Activated CD4-positive, alpha-beta T cell treated with anti-CD3 and anti-CD28 coated beads, Interleukin-2, amount 50 U/mL, for 24 hours (primary cell): ENCODE measurements at places on chromosomes 1 and 21.

- no peak for DNase-seq
Observed at GRCh38 chr1:183776731-183777130, 28.2 kb upstream of the RGL1 start.

GRCh38 chr1:13667691-13668090 is 32.3 kb upstream of the PRDM2 start:
- no peak for DNase-seq

- DNase-seq: no peak
Observed at GRCh38 chr1:45621501-45621836, 2.4 kb downstream of the CCDC17 start.

DNA sequence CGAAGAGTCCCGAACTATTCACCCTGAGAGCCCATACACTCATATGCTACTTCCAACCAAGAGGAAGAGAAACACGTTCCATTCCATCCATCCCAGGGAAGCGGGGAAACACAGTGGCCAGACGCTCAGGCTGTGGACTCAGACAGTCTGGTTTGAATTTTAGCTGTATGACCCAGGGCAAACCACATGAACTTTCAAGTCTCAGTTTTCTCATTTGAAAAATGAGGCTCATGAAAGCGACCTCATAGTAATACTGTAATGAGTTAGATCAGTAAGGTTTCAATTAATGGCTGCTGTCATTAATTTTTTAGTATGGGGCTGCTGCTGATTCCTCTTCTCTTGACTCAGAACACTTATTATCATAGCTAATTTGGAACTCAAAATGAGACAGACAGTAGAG is 1.5 kb downstream of the FCRL4 start:
- DNase-seq: no peak

- DNase-seq: no peak
Observed at GRCh38 chr1:1348420-1349255, 580 bp downstream of the DVL1 start.

DNA sequence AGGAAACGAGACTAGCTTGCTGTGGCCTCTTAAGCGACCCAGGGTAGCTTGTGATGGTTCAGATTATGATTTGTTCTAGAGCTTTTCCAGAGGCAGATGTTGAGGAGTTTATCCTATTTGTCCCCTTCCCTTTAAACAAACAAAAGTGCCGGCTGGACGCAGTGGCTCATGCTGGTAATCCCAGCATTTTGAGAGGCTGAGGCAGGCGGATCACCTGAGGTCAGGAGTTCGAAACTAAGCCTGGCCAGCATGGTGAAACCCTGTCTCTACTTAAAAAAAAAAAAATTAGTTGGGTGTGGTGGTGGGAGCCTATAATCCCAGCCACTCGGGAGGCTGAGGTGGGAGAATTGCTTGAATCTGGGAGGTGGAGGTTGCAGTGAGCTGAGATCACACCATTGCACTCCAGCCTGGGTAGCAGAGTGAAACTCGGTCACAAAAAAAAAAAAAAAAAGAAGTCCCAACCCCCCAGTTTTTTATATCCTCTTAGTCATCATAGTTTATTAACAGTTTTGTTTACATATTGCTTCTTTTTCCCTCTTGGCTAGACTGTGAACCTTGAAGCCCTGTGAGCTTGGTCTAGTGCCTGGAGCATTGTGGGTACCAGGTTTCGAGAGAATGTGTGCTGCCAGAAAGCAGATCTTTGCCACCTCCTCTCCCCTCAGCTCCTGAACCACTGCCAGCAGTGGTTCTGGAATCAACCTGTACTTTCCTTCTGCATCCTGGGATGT is 29.8 kb downstream of the MAPKAPK2 start:
- DNase-seq: no peak

- no peak for DNase-seq
Observed at GRCh38 chr1:6621429-6622391, 3.0 kb upstream of the THAP3 start.

GRCh38 chr1:48223366-48224240 is 1.1 kb downstream of the SLC5A9 start:
- no peak for DNase-seq

- DNase-seq: no peak
Observed at GRCh38 chr1:35927472-35927871, 3.4 kb upstream of the AGO3 start.

- DNase-seq: no peak
Observed at GRCh38 chr1:115158181-115158580, 68.9 kb upstream of the TSPAN2 start.

- DNase-seq: no peak
Observed at GRCh38 chr1:200542162-200542561, 78.4 kb downstream of the KIF14 start.

GRCh38 chr1:181257117-181257516 is 168.6 kb downstream of the IER5 start:
- DNase-seq: no peak
